ENCODE measurements at places on chromosomes 11 and 22.
A peak's percentile ranks its signal among the peaks of the same experiment; 100 is the strongest.

- no peak for DNase-seq
These were observed 9.9 kb upstream of the TMPRSS4 start for GRCh38 chr11:118067006-118067405.

DNA sequence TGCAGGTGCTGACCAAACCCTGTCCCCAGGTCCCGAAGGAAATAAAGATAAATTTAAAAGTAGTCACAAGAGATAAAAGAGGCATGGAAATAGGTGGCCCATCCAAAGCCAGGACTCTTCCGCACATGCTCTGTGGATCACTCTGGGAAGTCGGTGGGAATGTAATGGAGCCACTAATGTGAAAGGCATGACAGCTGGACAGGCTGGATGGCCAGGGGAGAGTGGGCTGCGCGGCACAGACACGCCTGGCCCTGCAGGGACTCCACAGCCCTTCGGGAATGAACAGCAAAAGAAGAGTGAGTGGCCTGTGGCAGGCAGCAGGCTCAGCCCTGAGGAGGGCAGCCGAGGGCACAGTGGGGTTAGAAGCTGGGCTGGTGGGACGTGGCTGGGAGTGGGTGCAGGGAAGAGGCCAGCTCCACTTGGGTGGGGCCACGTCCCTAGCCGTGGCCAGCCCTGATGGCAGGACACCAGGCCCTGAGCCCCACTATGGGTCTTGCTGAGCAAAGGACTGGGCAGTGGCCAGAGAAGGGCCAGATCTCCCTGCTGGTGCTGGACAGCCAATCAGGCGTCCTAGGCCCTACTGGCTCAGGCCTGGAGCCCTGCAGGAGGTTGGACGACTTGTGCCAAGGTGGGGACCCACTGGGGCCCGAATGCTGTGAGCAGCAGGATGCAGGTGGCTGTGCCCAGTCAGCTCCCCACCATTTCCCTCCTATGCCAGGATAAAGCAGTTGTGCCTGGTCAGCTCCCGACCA, 31.3 kb upstream of the GNB1L start:
- no peak for DNase-seq

DNA sequence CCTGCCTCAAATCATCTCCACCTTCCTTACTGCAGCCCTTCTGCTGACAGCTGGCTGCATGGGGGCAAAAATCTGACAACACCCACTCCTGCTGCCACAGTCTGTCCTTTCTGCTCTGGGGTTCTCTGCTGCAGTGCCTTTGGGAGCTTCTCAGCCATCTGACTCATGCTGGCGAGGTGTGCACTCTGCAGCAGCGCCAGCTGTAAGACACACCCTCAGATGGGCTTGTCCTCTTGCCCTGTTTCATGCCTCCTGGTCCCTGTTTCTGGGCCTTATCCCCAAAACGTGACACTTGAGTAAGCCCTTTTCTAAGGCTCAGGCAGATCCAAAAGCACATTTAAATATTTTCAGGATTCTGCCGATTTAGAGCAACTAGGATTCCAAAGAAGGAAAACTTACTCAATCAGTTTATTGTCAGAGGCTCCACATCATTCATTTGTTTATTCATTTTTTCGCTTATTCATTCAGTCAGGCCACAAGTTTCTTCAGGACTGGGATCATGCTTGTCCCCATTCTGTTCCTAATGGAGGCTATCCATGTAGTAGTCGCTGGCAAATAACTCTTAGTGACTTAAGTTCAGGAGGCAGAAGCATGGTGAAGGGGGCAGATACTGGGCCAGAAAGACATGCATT, 60.2 kb downstream of the SMIM38 start:
- DNase-seq: no peak

GRCh38 chr22:36017651-36018091, 11.0 kb downstream of the RBFOX2 start:
- peak; percentile 24 for DNase-seq

GRCh38 chr11:113587308-113587739, 112.1 kb upstream of the DRD2 start:
- DNase-seq: no peak
